ENCODE measurements at places on chromosomes 4 and X.

- DNase-seq = no peak
These were observed 81.1 kb upstream of the SLC4A4 start for GRCh38 chr4:71257761-71258160.

DNA sequence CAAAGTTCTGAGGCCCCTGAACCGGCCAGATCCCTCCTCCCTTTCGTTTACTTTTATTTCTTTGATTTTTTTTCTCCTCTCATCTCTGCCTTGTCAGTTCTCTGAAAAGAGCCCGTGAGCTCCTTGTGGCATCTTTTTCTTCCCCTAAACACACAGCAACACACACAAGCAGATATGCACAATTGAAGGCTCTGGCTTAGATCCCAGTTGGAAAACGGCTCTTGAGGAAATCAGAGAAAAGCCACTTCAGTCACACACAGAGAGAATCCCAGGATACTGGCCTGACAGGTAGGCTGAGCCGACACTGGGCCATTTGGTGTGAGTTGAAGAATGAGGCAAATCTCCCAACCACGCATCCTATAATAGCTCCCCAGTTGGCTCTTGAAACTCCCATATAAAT lies 12.9 kb downstream of the DIPK2B start:
- no peak for DNase-seq

DNA sequence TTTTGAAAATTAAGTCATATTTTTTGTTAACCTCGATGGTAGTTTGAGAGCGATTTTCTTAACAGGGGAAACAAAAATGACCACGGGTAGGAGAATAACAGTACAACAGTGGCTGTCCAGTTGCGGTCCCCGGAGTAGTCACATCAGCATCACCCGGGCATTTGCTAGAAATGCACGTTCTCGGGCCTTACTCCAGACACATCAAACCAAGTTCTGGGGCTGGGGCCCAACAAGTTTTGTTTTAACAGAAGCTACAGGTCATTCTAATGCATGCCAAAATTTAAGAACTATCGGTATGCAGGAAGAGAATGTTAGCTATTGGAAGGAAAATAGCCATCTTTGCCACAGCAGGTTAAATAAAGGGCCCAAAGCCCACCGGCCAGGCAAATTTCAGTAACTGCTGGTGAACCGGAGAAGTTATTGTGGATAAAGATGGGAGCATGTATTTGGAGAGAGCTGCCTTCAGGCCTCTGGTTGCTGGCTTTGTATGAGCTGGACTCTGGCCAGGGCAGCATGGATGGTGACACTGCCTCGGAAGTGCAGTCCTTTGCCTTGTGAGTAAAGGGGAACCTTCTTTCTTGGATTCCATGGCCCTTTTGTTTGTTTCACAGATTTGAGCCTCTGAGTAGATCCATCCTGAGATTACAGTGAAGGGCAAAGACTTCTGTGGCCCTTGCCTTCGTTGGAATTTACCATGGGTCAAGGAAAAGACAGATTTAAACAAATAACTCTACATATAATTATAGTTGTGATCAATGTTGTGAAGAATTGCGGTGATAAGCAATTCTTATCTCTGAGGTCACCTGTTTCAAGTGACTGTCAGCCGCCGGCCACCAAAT lies 62.1 kb downstream of the TBC1D14 start:
- DNase-seq = no peak

- DNase-seq = no peak
These were observed 126.6 kb upstream of the ACSL4 start for GRCh38 chrX:109859651-109860050.

- DNase-seq = no peak
These were observed 126.5 kb downstream of the CHIC2 start for GRCh38 chr4:53937918-53938317.

- no peak for DNase-seq
These were observed 19.1 kb upstream of the PRRG3 start for GRCh38 chrX:151676196-151676595.

DNA sequence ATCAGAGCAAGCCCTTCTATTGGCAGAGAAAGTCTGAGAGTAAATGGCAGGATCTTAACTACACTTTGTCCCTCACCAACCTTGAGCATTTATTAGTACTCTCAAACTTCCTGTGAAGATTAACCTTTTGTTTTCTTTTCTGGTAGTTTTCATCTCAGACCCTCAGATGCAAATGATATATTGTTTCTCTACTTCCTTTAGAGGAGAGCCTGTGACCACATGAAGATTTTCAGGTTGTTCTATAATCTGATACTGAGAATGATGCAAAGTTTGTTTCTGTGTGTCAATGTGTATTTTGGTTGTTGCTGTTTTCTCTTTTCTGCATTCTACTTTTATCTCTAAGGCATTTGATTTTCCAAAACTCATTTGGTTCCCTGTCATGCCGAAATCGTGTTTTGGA lies 165.8 kb upstream of the CYSLTR1 start:
- DNase-seq = no peak

DNA sequence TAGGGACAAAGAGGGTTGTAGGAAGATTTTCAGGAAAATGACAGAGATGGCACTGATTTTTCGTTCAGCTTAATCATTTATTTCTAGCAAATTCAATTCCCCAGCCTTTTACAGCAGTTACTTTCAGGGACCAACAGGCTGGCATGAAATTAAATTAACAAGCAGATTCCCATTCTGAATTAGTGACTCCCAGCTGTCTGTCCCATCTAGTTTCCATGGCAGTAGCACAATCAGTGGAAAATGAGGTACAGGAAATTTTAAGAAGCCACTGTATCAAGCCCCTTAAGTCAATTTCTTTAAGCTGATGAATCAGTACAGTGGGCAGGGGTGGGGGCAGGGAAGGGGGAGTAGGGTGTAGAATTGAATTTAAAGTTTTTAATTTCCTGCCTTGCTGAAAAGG lies 121.1 kb upstream of the TEX13C start:
- DNase-seq = no peak

DNA sequence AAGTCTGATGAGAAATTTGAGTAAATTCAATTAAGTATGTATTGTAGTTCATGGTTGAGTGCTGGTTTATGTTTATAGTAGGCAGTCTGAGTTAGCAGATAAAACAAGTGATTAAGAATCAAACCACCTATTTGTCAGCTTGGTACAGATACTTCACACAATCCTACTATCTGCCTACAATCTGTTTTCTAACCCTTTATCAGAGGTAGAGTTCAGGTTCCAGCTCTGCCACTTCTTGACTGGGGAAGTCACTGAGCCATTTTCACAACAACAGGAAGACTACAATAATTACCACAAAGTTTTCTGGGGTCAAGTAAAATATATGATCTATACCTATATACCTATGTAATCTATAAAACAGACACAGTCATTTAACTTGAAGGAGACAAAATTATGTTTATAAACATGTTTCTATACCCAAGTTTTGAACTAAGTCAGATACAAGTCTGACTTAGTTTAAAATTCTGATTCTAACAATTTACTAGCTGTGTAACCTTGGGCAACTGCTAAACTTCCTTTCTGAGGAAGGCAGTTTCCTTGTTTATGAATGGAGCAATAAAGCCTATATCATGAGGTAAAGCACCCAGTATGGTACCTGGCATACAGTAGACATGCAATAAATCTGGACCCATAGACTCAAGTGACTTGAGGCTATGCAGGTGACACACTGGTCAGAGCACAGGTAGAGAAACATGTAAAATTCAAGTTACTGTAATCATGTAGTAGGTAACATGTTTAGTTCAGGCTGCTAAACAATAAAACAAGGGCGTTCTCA lies 37.2 kb upstream of the BDH2 start:
- DNase-seq = no peak

- DNase-seq = no peak
These were observed 20.4 kb upstream of the NPY2R start for GRCh38 chr4:155187989-155188388.

DNA sequence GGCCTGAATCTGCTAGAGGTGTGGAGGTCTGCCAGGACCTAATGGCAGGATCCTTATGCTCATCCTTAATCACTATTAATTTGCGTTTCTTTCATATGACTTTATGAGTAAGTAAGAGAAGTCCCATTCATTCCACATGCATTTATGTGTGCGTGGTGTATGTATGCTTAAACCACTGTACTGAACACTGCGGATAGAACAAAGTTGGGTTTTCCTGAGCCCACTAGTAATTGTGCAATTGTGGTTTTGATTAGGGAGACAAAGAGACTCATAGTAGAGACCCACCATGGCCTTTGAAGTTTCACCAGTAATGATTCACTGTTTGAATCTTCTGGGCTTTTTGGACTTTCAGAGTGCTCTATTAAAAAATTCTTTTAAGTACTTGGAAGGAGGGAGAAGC lies 498.5 kb upstream of the DIPK2B start:
- no peak for DNase-seq

GRCh38 chrX:50081282-50081889 lies 119.4 kb downstream of the AKAP4 start:
- no peak for DNase-seq

GRCh38 chrX:39730662-39731329 lies 367.0 kb downstream of the BCOR start:
- DNase-seq = peak; percentile 24

DNA sequence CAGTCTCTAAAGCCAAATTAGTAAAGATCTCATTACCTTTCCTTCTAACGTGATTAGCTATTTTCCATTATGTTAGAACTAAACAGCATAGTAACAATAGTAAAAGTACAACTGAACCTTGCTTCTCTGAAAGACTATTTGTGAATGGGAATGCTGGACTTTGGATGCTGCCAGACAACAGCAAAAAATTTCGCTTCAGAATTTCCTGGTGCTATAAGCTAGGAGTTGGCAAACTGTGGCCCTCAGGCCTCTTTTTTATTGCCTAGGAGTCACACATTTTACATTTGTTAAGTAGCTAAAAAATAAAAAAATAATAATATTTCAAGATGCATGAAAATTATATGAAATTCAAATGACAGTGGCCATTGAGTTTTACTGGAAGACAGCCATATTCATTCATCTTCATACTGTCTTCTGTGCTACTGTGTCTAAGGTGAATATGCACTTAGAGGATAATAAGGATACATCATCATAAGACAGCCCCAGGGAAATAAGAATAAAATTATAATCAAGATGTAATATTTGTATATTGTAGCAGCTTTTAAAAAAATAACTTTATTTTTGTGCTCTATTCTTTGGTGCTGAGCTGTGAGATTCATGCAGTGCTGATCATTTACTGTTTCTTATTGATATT lies 34.6 kb downstream of the RASGEF1B start:
- no peak for DNase-seq

Data from stimulated activated CD8-positive, alpha-beta memory T cell treated with anti-CD3 and anti-CD28 coated beads, Interleukin-15, amount 100 ng/mL, for 4 hours (primary cell).